ENCODE measurements at places on chromosomes 1 and 21. TPM values are rescaled to one million over a fixed set of nuclear protein-coding genes. Genes with fewer than 3 reads are reported as not detected.

Gene EFNA1
- 133 TPM for total RNA-seq

DNA sequence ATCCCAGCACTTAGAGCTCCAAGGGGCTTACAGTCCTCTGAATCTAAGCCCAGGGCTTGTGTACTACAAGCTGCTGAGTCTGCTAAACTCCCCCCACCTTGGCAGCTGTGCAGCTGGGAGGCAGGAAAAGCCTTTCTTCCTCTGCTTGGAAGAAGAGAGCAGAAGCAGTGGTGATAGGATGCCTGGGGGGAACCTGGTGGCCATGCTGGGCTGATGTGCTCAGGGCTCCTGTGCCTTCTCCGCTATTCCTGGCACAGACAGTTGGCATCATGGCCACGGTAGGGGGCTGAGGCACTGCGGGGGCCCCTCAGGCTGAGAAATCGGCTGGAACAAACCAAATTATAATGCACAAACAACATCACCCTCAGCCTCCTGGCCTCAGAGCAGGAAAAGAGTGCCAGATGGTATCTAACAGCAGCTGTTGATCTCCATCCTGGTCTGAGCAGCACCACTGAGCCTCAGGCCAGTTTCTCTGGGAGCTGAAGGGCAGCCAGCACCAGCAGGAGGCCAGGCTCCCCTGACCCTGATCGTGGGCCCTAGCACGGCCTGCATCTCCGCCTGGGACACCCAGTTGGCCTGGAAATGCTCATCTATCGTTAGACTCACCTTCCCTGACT is 35.8 kb downstream of the ECE1 start:
- DNase-seq, result no peak

- DNase-seq, result no peak
These were observed 1342.2 kb downstream of the PLA2G4A start for GRCh38 chr1:188170935-188171334.

DNA sequence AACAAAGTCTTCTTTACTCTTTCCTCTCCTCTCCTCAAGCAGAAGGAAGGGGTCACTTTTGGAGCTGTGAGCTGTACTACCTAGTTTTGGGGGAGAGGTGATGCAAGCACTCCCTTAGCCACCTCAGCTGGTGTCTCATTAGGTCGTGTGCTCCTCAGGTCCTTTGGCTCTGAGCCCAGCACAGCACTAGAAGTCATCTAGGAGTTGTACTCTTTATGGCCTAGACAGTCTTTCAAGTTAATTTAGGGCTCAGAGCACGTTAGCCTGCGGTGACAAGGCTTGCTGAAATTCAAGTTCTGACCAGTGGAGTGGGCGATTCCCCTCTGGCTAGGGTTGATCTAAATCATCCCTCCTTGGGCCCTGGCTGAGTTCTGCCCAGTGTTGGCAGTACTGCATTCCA is 48.0 kb upstream of the WDR26 start:
- no peak for DNase-seq

- DNase-seq, result no peak
These were observed 12.6 kb upstream of the PPM1J start for GRCh38 chr1:112727716-112728115.

DNA sequence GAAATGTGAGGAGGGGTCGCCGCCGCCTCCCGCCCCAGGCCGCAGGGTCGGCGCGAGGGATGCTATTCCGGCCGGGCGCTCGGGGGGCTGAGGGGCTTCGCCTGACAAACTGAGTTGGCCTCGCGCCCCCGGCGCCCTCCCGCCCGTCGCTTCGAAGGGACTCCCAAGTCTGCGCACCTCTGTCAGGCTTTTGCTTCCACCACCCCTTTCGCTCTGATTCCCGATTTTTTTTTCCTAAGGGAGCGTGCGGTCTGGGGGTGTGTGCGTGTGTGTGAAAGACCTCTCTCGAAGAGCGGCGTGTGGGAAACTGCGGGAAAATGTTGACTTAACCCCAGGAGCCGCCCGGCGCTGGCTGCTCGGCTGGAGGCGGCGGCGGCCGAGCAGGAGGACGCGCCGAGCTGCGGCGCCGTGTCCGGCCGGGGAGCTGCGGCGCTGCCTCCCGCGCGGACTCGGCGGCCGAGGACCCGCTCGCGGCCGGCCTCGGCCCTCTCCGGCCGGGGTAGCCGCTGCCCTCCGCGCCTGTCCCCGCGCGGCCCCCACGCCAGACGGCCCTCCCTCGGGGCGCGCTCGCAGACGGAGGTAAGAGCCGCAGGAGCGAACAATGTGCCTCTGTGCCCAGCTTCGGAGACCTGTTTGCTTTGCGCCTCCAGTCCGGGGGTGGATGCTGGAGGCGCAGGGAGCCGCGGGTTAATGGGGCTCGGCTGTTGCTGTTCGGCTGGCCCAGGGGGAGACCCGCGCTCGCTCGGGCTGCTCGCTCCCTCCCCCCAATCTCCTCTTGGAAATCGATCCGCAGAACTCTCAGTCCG is 1.1 kb downstream of the ADGRL2 start:
- peak; percentile 72 for DNase-seq

DNA sequence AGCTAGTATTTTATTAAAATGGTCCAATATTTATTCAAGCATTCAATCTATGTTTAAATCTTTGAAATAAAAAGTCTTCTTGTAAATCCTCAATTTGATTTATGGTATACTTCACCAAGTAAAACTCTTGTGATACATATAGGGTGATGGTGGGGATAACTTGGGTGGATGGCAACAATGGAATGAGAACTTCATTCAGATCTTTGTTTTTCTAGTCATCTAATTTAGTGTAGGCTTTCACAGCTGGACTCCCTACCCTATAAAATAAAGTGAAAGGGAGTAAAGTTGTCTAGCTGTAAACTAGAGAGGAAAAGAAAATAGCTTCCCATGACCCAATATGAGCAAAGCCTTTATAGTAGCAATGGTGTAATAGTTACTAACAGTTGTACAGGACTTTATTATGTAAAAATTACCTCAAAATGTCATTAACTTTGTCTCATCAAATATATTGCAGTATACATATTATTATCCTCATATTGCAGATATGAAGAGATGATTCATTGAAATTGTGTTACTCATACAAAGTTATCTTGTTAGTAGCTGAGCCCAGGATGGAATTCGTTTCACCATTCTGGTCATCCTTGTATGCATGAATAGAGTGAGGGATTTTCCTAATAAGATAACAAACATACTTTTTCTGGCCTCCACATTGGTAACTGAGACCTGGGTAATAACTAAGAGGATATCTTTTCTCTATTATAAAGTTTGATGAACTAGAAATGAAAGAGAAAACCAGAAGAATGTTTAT is 1377.7 kb upstream of the ADGRL4 start:
- DNase-seq, result no peak

GRCh38 chr21:34887105-34887442 is 162.0 kb downstream of the RUNX1 start:
- no peak for DNase-seq
